SHP77 (cell line): ENCODE measurements at places on chromosomes 5 and 9.

DNA sequence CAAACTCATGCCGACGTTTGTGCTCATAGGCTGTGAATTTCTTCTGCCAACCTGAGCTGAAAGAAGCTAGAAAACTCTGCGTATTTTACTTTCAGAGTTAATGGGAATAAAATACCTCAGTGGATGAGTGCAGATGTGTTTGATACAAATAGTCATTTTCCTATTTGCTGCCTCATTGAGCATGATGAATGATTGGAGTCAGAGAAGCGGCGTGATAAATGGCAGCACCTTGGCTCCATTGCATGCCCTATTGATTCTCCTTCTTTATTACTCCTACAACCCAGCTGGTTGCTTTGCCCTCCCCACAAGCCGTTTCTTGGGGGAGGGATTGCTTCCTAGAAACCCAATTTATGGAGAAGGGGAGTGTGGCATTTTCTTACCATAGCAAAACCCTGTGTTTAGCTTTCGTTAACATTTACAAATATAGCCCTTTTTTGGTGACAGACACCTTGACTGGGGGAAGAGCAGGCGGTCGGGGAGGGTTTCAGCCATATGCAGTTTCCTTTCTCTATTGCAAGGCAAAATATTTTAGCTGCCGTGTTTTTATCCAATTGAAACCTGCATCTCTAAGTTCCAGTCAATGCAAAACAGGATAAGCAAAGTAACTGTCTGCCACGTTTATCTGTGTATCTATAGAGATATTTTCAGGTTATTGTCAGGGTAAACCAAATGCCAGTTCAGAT, 93.1 kb upstream of the TBCA start:
- no peak for DNase-seq

DNA sequence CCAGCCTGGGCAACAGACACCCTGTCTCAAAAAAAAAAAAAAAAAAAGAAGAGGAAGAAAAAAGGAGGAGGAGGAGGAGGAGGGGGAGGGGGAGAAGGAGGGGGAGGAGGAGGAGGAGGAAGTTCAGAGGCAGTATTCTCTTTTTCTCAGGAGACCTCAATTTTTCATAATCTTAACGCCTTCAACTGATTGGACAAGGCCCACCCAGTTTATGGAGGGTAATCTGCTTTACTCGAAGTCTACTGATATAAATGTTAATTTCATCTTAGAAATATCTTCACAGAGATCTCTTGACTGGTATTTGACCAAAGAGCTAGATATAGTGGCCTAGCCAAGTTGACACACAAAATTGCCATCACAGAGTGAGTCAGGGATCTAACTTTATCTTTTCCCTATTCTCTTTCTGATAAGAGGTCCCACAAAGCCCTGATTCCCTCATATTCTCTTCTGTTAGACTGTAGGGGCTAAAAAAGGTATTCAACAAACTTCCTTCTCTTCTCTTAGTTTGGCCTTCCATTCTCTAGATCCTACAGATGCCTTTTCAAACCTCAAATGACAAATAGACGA, 115.5 kb upstream of the ABCA1 start:
- DNase-seq: no peak

- DNase-seq: no peak
Observed at GRCh38 chr5:68191083-68191791, 24.3 kb upstream of the PIK3R1 start.

DNA sequence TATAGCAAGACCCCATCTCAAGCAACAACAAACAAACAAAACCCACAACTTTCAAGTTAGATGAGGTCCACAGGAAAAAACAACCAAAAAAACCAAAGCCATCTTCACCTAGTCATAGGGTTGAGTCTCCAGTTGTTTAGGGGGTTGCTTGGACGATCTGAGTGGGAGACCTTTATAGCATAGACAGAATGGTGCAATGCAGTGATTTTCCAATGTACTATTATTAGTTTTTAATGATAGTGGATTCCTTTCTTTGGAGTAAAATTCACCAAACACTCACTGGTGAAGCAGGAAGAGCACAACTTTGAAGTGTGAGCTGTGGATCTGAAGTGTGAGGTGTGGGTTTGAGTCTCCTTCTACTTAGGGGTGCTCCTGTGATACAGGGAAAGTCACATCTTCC, 67.0 kb upstream of the KLF9 start:
- DNase-seq: no peak

DNA sequence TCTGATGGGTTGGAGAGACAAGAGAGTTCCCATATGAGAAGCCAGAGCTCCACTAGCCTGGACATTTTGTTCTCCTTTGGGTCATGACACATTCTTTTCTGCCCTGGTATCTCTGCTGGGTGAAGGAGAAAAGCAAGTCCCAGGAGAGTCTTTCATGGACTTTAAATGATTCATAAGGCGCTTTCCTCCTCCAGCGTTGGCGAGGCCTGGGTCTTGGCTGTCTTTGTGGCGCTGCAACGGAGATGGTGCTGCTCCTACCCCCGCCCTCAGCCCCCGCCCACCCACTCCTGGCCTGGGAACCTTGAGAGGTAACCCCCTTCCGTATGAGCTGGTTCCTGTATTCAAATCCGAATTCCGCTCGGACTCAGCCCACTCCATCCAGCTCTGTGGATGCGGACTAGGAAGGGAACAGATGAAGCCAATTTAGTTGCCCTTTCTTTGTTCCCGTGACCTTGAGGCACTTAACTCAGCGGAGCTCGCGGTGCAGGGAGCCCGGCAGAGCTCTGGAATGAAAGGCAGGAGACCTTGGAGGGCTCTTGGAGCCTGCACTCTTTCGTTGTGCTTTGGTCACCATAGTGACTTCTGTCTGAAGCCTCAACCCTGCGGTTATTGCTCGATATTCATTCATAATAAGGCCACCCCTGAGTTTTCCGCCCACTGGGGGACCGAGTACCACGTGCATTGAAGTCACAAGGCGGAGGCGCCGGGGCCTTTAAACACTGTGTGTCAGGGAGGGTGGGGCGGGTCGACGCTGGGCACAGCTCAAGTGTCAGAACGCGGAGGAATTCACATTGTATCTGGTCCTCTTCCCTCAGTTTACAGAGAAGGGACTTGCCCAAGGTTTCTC, 14.0 kb upstream of the PWWP2A start:
- DNase-seq: no peak

DNA sequence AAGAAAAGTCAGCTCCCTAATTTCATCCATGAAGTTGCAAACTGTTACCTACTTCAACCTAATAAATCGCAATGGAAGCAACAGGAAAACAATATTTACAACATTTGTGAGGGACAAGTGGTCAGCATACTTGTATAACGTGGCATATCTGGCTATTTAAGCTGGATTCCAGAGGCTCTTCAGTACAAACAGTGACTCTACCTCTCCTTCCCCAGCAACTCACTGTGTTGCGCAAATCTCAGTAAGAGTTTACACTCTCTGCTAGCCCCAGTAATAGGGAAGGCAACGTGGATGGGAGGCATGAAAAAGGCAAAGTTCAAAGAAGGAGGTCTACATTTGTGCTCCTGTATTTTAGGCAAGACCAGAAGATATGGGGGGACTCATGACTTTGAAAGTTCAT, 18.9 kb upstream of the SEMA5A start:
- DNase-seq: no peak

- no peak for DNase-seq
Observed at GRCh38 chr9:110156416-110156815, 51.5 kb downstream of the C9orf152 start.

- DNase-seq: no peak
Observed at GRCh38 chr9:22838266-22838665, 391.6 kb downstream of the DMRTA1 start.

GRCh38 chr9:98538626-98539031, 170.1 kb downstream of the GABBR2 start:
- peak; percentile 36 for DNase-seq

GRCh38 chr9:105290954-105291353, 46.5 kb downstream of the SLC44A1 start:
- no peak for DNase-seq

DNA sequence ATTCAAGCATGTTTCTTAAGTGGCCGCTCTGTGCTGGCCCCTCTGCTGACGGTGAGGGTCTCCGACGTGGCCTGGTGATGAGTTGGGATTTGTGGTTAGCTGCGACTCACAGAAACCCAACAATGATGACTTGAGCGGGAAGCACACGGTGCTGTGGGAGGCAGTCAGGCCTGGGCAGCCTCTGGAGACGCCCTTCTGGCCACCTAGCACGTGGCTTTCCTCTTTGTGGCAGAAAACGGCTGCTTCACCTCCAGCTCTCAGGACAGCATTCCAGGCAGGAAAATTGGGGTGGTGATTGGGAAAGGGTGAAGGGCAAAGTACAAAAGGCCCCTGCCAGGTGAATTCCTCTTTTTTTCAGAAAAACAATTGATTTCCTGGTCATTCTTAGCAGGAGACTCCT, 17.5 kb upstream of the IER5L start:
- no peak for DNase-seq

- DNase-seq: no peak
Observed at GRCh38 chr5:63351164-63351563, 611.1 kb downstream of the HTR1A start.

DNA sequence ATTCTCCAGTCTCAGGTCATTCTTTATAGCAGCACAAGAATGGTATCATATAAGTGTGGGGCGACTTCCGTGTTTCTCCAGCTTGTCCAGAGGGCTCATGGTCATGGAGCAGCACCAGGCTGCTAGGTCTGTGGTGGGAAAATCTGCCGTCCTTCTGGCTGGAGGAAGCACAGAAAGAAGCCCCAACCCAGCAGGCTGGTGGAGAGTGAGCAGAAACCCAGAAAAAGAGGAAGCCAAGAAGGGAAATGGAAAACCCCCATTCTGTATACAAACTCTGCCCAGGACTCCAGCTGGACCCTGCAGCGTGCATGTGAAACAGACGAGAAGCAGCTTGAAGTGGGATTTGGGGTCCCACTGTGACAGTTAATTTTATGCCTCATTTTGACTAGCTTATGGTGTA, 34.3 kb upstream of the OLFM1 start:
- DNase-seq: no peak

DNA sequence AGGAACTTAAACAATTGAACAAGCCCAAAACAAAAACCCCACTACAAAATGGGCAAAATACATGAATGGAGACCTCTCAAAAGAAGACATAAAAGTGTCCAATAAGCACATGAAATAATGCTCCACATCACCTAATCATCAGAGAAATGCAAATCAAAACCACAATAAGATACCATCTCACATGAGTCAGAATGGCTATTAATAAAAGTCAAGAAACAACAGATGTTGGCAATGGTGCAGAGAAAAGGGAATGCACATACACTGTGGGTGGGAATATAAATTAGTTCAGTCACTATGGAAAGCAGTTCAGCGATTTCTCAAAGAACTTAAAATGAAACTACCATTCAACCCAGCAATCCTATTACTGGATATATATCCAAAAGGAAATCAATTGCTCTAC, 337.4 kb upstream of the GRIA1 start:
- DNase-seq: no peak

DNA sequence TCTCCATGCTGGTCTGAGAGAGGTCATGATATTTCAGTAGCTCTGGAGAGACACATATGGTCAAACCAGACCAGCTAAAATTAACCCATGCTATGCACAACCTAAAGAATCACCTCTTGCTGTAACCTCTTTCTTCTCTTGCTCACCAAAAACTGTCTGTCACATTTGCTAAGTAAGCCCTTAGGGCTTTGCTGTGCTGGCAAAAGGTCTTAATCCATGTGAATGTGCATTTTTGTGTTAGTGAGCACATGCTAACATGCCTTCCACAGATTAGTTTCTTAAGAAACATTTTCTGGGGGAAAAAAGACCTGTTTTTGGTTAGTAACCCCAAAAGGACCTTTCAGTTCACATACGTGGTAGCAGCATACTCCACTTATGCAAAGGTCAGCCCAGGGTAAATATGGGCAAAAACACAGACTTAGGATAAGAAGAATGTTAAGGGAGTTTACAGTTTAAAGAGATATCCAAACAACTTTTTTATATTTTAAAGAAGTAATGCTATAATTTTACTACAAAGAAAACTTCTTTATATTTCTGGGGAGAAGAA, 124.2 kb upstream of the CCDC152 start:
- DNase-seq: no peak

DNA sequence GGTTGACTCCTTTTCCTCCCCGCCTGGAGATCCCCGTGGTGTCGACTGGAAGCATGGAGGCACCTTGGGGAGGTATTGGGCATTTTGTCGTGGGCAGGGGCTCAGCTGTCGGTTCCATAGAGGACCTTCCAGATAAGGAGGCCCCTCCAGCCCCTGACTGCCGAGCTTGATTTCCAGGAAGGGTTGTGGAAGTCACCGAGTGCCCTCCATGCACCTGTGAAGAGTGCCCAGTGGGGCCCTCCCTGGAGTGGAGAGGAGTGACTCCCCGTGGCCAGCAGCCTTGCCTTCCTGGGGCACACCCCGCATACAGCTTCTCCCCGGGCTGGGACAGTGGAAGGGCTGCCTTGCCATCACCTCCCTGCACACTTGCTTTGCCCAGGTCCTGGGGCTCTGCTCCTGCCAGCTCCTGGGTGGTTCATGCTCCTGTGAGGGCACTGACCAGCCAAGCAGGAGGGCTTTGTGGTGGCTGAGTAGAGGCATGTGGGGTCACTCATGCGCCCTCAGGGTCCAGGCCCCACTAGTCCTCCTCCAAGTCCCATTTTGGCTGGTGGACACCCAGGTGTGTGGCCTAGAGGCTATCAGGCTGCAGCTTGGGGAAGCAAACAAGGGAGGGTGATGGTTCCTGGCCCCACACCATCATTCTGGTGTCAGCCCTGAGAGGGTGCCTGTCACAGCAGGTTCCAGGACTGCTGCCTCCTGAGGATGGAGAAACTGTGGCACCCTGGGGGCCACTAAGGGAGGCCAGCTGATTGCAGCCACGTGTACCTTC, 133.0 kb downstream of the WNK2 start:
- no peak for DNase-seq

DNA sequence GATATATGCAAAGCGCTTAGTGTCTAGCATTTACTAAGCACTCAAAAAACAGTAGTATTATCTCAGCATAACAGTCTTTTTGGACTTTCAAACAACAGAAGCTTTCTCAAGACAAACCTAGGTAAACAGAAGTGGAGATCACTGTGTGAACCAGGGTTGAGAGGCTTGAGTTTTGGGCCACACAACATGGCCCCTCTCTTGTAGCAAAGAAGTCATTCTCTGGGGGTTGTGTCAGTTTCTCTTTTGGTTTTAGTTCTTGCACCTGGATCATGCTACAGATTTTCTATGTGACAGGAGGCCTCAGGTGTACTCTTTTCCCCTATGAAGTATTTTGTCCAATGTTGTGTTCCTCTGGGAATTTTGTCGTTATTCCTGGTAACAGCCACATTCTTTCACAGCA, 30.0 kb downstream of the INSYN2B start:
- no peak for DNase-seq

GRCh38 chr5:112762113-112762810, 24.6 kb downstream of the APC start:
- no peak for DNase-seq

DNA sequence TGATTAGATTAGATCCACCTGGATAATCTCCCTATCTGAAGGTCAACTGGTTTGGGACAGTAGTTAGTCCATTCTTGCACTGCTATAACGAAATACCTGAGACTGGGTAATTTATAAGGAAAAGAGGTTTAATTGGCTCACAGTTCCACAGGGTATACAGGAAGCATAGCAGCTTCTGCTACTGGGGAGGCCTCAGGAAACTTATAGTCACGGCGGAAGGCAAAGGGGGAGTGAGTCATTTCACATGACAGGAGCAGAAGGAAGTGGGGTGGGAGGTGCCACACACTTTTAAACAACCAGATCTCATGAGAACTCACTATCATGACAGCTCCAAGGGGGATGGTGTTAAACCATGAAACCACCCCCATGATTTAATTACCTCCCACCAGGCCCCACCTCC, 9.9 kb downstream of the C9orf40 start:
- DNase-seq: no peak
